ENCODE measurements at places on chromosomes 1 and 21. TPM values are rescaled to one million over a fixed set of nuclear protein-coding genes. Genes with fewer than 3 reads are reported as not detected.

DNA sequence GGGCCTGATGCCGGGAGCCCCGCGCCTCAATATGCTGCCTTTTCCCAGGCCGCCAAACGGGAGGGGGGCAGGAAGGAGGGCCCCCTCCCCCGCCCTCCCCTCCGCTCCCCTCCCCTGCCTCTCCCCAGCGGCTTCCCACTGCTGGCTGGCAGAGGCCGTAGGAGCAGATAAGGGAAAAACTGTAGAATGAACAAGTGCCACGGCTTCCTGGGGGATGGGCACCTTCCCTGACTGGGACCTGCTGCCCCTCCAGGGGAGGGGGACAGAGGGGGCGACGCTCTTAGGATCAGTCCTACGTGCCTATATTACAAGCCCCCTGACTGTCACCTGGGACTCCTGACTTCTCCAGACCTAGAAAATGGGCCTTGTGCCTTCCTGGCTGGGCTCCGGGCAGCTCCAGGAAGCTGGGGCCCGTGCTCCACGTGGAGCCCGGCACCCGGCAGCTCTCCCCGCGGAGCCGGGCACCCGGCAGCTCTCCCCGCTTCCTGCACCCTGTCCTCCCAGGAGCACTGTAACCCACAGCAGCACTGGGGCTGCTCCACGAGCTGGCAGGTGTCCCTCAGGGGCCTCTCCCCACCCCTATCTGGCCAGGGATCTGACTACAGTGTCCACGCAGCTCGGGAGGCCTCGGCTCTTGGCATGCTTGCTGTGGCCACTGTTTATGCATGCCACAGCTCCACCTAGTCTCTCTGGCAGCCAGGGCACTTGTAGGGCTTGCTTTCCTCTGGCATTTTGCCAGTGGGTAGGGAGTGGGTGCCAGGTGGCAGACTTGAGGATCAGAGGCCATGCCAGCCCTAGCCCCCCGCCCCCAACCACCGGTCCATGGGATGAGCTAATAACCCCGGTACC lies 674 bp upstream of the HES5 start:
- DNase-seq, result no peak

DNA sequence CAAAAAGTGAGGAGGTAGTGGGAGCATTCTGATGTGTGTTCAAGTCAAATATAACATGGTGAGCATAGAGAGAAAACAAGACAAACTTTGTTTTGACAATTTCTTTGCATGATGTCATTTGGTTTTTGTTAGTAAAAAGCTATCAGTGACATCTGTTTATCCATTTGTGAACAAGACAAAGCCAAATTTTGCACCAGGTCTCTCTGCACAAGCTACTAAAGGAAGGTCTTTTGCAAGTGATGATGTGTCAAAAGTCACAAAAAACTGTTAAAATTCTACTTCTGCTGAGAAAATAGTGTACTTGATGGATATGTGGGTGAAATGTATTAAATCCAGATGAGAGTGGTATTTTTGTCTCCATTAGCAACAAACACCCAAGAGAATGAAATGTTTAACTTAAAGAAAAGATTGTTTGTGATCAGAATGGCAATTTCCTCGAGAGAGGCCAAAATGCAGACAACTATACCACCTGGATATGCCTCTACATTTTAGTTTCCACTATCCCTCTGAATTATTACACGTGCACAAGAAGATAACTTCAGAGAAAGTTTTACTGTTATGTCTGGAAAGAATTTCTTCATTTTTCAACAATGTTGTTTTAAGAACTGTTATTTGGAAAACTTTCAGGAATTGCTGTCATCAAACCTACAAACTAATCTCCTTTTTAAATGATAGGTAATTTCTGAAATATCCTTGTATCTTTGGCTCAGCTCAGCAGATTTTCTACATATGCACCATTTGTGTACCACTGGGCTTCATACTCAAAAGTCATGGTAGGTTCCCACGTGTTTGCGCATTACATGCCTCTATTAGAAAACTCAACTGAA lies 807.4 kb upstream of the ADGRL2 start:
- no peak for DNase-seq

- DNase-seq, result no peak
Observed at GRCh38 chr1:115322631-115323030, 15.4 kb downstream of the NGF start.

- no peak for DNase-seq
Observed at GRCh38 chr1:38092256-38092655, 45.7 kb upstream of the POU3F1 start.

Gene APOBEC4
- polyA plus RNA-seq, result not detected

- DNase-seq, result no peak
Observed at GRCh38 chr1:28983509-28984310, 69.3 kb downstream of the EPB41 start.

DNA sequence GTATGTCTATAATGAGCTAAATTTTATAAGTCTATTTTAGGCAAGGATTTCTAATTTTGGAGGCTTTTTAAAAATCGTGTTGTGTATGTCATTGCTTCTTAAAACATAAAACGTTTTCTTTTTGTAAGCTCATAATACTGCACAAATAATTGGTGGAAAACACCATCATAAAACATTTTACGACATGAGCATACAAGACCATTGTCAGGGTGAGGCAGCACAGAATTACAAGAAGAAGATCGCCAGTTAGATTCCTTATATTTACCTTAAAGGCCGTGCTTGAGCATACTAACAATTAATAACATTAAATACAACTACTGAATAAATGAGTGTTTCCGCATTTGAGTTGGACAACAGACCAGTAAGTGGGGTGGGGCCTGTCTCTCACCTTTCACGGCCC lies 19.1 kb upstream of the LMX1A start:
- DNase-seq, result no peak

GRCh38 chr21:17780539-17780938 lies 38.6 kb downstream of the C21orf91 start:
- no peak for DNase-seq

- DNase-seq, result no peak
Observed at GRCh38 chr21:27493542-27493941, 526.7 kb upstream of the ADAMTS5 start.

GRCh38 chr1:186976700-186977099 lies 148.0 kb downstream of the PLA2G4A start:
- DNase-seq, result no peak

DNA sequence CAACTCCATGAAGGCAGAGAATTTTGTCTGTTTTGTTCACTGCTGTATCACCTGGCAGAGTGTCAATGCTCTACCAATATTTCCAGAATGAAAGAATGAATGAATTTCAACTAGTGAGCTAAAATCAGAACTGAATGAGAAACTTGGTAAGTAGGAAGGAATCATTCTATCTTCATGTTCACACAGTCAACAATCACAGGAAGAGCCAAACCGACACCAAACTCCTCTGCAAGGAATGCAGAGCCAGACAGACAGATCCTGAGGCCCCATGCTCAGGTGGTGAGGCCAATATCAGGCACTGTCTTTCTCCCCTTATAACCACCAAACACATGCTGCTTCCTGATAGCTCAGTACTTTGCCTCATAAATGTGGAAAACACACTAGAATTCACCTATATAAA lies 139.1 kb downstream of the SLC45A1 start:
- no peak for DNase-seq

- DNase-seq, result no peak
Observed at GRCh38 chr1:228927946-228928898, 192.9 kb downstream of the RHOU start.

Gene KLHDC9
- polyA plus RNA-seq, result 19.9 TPM

Gene C1orf141
- polyA plus RNA-seq, result not detected

DNA sequence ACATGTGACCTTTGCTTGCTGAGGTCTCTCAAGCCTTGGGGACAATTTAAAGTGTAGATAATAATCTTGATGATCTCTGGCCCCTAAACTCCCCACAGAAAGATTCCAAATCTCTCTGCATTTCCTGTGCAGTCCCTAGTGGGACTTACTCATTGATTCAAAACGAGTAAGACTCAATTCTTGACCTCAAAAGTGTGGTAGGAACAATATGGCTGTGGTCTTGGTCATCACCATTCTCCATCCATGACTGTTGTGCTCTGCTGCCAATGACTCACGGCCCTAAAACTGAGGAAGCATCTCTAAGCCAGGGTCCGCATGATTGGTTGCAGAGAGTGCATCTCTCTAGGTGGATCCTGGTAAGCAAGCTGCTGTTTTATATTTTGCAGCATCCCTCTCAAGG lies 268.0 kb downstream of the PTGER3 start:
- no peak for DNase-seq

Gene HDAC1
- 162 TPM for polyA plus RNA-seq

DNA sequence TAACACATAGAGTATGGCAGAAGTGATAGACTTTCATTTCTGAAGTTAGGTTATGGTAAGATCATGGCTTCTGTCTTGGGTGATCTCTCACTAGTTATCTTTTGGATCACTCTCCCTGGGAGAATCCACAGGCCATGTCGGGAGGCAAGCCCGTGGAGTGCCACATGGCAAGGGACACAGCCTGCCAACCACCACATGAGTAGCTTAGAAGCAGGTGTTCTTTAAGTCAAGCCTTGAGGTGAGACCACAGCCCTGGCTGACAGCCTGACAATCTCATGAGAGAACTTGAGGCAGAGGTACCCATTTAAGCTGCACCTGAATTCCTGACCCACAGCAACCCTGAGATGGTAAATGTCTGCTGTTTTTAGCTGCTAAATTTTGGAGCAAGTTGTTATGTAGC lies 130.4 kb downstream of the KCNN3 start:
- DNase-seq, result no peak

DNA sequence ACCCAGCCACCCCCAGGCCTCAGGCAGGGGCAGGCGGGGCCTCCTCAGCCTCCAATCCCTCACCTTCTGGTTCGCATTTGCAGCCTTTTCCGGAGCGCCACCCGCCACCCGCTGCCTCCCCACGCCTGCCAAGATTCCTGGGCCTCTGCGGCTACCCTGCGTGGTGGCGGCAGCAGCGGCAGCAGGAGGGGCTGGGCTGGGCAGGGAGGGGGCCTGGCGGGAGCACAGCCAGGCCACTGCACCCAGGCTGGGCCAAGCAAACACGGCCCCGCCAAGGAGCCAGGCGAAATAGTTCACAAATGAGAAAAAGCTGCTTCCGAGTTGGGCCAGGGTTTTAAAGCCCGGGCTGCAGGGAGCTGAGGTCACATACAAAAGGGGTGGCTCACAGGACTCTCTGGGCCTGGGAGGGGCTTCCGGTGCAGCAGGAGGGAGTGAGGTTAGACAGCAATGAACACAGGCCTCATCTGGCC lies 9.8 kb downstream of the COL8A2 start:
- DNase-seq, result no peak

Gene HES3
- polyA plus RNA-seq, result not detected

DNA sequence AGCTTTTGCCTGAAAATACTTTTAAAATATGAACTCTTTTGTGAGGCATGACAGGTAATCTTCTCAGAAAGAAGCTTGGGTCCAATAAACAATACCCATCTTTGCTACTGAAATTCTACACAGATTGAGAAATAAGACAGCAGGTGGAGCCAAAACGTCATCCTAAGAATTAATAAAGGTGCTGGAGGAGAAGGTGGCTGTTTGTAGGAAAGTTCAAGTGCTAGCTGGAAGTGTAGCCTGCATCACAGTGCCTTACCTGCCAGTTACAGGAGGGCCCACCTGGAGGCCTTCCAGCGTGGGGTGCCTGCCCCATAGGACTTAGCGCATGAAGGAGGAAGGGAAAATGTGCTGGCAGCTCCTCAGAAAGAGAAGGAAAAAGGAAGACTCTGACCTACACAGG lies 93.7 kb downstream of the TTC3 start:
- DNase-seq, result no peak

DNA sequence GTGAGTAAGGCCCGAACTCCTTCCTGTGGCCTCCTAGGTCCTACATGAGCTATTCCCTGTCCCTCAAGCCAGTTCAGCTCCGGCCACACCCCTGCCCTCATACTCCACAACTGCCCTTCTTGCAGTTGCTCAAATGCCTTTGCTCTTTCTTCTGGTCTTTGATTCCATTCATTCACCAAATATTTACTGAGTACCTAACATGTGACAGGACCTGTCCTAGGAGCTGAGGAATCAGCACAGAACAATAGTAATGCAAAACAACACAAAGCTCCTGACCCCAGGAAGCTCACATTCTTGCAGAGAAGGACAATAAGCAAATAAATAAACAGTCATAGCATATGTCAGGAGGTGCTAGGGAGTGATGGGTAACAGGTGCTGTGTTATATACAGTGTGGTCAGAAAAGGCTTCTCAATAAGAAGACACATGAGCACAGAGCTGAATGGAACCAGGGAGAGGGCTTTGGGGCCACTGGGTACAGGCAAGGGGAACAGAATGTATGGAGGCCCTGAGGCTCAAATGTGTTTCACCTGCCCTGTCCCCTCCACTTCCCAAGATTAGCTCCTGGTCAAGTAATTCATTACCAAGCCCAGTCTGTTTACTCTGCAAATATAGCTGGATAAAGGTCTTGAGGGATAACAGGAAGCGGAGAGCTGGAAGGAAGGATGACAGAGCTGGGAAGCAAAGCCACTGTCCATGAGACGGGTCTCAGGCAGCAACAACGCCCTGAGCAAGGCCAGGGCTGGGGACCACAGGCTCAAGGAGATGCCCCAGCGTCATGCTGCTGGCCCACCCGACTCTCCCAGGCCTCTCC lies 145.1 kb downstream of the CSMD2 start:
- no peak for DNase-seq
